ENCODE measurements at places on chromosomes 12 and 14.

GRCh38 chr12:120314220-120314619 is 12.1 kb downstream of the SIRT4 start:
- no peak for DNase-seq

- DNase-seq: peak; percentile 3
These were observed 12.9 kb downstream of the ST8SIA1 start for GRCh38 chr12:22321638-22322037.

GRCh38 chr12:52394836-52395405 is 9.5 kb upstream of the KRT84 start:
- no peak for DNase-seq

DNA sequence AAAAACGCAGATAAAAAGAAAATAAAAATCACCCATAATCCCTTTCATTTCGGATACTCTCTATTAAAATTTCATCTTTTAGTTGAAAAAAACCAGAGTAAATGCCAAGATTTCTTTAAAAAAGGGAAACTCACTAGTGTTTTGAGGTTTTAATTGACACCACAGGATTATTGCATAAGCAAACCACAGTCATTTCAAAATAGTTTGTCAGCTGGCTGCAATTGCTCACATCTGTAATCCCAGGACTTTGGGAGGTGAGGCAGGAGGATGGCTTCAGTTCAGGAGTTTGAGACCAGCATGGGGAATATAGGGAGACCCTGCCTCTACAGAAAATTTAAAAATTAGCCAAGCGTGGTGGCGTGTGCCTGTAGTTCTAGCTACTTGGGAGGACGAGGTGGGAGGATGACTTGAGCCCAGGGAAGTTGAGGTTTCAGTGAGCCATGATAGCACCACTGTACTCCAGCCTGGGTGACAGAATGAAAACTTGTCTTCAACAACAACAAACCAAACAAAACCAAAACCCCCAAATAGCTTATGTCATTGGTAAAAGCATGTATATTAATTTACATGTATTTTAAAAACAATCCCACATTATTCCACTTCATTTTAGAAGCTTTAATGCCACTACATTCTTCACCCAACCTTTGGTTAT is 48.8 kb downstream of the SYNE2 start:
- DNase-seq: no peak

GRCh38 chr12:120252071-120252906 is 13.2 kb downstream of the PXN start:
- DNase-seq: peak; percentile 52

DNA sequence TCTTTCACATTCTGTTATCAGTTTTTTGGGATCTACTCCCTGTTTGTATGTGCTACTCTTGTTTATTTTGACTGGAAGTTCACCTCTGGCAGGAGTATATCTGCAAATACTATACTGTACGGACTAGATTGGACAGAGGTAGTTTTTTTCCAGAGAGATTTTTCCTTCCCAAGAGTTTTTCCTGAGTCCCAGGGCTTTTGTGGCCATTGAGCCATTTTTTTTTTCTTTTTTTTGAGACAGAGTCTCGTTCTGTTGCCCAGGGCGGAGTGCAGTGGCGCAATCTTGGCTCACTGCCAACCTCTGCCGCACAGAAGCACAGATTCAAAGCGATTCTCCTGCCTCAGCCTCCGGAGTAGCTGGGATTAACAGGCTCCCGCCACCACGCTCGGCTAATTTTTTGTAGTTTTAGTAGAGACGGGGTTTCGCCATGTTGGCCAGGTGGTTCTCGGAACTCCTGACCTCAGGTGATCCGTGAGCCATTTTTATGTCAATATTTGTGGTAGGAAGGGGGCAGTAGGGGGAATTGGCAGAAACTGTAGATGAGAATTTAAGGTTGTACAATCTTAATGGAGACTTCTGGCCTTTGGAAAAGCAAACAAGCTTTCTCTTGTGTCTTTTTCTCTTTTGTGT is 19.4 kb downstream of the KTN1 start:
- DNase-seq: no peak

DNA sequence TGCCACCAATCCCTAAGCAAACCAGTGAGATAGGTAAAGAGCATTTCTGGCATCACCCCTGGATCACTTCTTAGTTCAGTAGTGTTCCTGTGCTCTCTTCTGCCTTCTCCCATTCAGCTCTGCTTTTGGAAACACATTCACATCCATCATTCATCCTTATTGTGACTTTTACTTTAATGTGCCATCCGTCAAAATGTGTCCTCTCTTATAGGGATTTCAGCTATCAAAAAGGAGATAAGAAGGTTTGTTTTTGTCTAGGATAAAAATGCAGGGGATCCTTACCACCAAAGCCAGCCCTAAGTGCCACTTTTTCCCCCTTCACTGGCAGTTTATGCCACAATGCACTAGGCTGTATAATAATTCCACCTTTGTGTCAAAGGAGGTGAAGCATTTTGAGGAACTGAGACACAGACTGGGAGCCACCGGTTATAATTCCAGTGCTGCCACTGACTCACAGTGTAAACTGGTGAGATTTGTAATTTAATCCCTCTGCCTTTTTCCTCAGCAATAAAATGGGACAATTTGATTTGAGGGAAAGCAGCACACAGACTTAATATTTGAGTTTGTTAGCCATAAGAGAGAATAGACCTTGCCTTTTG is 158.6 kb downstream of the PAX9 start:
- no peak for DNase-seq

DNA sequence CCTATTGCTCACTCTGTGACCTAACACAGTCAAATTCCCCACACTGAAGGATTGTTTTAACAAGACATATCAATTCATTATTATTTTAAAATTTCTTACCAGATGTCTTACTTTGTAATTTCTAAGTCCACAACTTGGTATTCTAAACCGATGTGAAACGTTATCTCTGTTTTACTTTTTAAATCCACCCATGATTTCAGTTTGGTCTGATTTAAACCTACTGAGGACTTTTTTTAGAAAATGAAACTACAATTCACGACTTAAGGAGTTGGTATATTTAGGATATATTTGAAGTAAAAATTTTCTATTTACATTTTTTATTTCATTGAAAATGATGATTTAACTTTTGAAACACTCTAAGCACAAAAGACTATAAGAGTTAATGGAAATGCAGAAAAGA is 35.1 kb upstream of the GRIP1 start:
- no peak for DNase-seq

- DNase-seq: no peak
These were observed 1.8 kb downstream of the LRP6 start for GRCh38 chr12:12265035-12265434.

GRCh38 chr12:62683776-62684569 is 217.3 kb downstream of the MON2 start:
- DNase-seq: no peak

GRCh38 chr14:87847216-87847755 is 145.7 kb downstream of the GALC start:
- no peak for DNase-seq

- no peak for DNase-seq
These were observed at the start of gene NOVA1 for GRCh38 chr14:26597589-26598080. Gene NOVA1 (minus strand): TSS chr14:26598033. CDS start chr14:26597436, 597 bp downstream.

DNA sequence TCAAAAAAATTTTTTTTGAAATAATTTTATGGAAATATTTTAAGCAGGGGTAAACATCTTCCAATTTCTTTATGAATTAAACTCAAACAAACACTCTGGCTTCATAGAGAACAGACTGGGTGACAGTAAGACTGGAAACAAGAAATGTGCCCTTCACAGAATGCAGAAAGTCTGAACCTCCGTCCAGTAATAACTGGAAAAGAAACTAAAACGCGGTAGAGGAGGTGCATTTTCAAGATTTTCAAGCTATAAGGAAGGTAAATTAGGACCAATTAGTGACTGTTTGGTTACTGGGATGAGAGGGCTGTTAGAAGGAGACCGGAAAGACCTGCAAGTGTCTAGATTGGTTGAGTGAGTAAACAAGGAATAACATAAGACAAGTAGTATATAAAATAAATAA is 245.7 kb downstream of the CEP128 start:
- DNase-seq: no peak

GRCh38 chr14:64715146-64715627 is 11.0 kb downstream of the PLEKHG3 start:
- no peak for DNase-seq
